ENCODE measurements at places on chromosomes 3 and 15. TPM values are rescaled to one million over a fixed set of nuclear protein-coding genes. Genes with fewer than 3 reads are reported as not detected.

AHSG gene
- total RNA-seq, result not detected

TMIE gene
- total RNA-seq, result 1.2 TPM

SGO1 gene
- 1.6 TPM for total RNA-seq

GATA2 gene
- 0.41 TPM for total RNA-seq

RNU6-1 gene
- not detected for total RNA-seq

DNA sequence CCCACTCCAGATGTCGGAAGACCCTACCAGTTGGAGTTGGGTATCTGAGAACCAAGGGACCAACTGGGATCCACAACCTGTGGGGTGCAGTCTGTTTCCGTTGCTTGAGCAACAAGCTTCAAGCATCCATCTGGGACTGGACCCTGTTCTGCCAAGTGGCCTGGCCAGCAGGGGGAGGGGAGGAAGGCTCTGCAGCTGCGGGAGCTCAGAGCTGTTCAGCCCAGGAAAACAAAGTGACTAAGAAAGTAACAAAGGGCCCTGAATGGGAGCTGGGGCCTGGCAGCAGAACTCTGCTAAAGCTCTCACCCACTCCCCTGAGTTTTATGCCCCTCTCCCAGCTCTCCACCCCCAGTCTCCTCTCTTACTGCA, 2.7 kb downstream of the TYRO3 start:
- no peak for DNase-seq

GRCh38 chr3:168794427-168794826, 698.7 kb upstream of the GOLIM4 start:
- DNase-seq, result no peak

DNA sequence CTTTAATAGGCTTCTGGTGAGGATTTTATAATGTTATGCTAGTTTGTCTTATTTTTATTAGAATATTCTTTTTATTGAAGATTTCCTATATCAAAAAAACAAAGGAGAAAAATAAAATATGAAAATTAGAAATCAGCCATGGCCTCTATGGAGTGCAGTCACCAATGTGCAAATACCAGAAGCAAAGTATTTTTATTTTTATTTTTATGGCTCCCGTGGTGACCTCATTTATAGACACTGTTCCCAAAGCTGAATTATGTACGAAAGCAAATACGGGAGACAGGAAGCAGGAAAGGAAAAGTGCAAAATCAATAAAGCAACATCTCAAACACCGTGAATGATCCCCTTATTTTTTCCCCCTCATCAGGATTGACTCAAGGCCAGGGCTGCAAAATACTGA, 35.1 kb downstream of the DAZL start:
- DNase-seq, result no peak

GRCh38 chr3:143536817-143537535, 311.3 kb downstream of the SLC9A9 start:
- DNase-seq, result no peak

- no peak for DNase-seq
Observed at GRCh38 chr3:31196881-31197364, 302.5 kb upstream of the GADL1 start.

- DNase-seq, result no peak
Observed at GRCh38 chr3:167813169-167814123, 77.9 kb downstream of the SERPINI1 start.

DNA sequence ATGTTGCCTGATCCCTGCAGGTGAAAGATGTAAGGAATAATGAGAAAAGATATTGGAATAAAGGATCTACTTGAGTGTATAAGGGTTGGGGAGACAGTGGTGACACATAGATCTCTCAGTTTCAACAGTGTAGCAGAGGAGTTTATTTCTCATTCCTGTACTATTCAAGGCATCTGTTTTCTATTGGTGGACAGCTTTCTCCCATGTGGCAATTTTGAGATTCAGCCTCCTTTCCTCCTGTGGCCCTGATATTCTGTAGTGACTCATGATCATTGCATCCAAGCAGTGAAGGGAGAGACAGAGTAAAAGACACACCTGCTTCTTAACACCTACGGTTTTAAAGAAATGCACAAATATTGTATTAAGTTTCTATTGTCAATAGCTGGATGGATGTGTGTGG, 327.6 kb downstream of the GRM7 start:
- DNase-seq, result no peak

- DNase-seq, result peak; percentile 85
Observed at GRCh38 chr3:138935863-138936740, 10.8 kb downstream of the FOXL2 start.

- no peak for DNase-seq
Observed at GRCh38 chr3:150014782-150015181, 44.1 kb upstream of the PFN2 start.

DNA sequence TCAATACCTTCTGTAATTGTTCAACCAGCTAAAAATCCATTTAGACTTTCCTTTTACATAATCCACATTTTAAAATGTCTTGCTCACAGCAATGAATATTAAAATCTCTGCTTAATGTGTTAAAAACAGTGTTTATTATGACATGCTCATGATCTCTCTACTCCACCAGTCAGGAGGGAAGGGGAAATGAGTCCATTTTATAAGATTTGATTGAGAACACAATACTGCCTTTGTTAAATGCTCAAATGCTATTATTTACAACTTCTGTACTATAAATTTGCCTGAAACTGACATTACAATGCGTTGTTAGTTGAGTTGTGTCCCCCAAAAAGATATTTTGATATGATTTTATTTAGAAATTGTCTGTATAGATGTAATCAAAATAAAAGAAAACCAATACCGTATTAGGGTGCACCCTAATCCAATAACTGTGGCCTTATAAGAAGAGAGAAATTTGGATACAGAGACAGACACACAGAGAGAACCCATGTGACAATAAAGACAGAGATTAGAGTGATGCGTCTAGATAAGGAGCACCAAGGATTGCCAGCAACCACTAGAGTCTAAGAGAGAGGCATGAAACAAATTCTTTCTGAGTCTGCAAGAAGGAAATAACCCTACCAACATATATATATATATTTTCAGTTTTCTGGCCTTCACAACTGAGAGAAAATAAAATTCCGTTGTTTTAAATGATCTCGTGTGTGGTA, 9.1 kb upstream of the PLSCR4 start:
- no peak for DNase-seq

GRCh38 chr15:49898575-49899283, 220.3 kb downstream of the ATP8B4 start:
- DNase-seq, result no peak
